NCI-H524 (cell line): ENCODE measurements at places on chromosomes 4 and X.

DNA sequence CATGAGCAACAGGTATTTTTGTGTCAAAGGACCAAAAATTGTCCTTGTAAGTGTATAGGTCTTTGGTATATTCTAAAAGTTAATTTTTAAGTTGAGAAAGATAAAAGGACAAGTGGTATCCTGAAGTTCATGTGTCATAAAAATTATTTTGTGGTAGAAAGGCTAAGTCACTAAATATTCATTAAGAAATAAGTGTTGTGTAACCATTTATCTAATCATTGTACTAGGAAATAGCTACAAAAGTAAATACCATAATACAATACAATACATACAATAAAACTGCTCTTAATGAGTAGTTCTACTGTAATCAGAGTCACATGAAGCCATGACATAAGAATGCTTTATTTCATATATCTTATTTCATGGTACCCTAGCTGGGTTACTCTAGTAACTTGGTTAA is 82.5 kb upstream of the ATOH1 start:
- DNase-seq = no peak

DNA sequence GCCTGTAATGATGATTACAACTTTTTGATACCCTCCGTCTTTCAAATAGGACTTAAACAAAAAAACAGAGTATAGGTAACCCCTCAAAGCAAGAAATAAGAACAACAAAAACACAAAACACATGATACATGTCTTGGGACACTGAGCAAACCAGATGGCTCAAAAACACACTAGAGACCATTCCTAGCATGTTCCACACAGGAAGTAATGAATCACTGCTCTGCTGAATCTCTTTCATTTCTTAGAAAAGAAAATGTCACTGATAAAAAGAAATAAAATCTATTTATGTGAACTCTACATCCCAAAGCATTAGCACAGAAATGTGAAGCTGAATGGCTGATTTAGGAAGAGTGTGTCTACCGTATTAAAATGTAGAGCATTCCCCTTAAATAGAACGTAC is 134.5 kb upstream of the IL15 start:
- DNase-seq = no peak

DNA sequence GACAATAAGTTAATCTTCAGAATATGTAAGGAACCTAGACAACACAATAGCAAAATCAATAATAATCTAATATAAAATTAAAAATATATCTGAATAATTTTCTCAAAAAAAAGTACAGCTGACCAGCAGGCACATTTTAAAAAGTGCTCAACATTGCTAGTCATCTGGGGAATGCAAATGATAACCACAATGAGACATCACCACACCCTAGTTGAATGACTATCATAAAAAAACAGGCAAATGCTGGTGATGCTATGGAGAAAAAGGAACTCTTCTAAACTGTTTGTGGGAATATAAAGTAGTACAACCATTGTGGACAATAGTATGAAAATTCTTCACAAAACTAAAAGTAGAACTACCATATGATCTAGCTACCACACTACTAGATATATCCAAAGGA is 956.9 kb upstream of the NDST4 start:
- no peak for DNase-seq

DNA sequence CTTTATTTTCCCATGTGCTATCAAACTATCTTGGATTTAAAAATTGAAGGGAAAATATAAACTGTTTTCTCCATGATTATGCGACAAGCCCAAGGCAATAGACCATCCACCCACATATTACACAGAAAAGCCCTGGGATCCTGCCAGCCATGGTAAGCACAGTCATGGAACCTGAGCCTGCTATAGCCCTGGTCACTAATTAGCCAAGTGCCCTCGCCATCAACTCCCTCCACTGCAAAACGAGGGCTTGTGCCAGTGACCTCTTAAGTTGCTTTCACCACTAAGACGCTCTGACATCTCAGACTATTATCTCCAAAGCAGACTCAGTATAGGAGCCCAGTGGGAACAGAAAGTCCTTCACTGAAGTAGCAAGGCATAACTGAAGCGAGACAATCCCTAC is 69.2 kb downstream of the NLGN4X start:
- no peak for DNase-seq

DNA sequence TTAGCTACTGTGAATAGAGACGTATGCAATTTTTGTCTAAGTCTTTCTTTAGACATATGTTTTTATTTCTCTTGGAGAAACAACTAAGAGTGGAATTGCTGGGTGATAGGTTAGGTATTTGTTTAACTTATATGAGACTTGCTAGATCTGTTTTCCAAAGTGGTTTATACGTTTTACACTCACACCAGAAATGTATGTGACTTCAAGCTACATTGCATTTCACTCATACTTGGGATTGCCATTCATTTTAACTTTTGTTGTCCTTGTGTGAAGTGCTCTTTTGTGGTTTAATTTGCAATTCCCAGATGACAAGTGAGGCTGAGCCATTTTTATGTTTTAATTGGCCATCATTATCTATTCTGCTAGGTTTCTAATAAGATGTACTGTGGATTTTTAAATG is 817.2 kb downstream of the GLUD2 start:
- no peak for DNase-seq

DNA sequence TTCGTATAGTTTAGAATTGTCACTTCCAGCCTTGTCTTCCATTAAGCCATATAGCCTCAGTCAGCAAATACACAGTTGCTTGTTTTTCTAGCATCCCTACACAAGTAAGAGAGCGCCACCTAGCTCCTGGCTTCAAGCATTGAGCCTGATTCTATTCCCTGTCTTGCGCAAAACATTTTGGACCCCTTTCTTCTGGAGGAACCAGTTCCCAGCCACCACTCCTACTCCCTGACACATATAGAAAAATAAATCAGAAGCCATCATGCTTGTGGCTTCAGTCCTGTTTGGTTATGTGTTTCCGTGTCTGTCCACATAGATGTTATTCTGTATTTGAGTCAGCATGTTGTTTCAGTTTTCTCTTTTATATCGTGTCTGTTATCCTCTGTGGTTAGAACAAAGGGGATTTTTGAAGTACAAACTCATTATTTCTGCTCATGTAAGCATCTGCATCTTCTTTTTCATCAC is 59.9 kb downstream of the GK start:
- DNase-seq = peak; percentile 51

DNA sequence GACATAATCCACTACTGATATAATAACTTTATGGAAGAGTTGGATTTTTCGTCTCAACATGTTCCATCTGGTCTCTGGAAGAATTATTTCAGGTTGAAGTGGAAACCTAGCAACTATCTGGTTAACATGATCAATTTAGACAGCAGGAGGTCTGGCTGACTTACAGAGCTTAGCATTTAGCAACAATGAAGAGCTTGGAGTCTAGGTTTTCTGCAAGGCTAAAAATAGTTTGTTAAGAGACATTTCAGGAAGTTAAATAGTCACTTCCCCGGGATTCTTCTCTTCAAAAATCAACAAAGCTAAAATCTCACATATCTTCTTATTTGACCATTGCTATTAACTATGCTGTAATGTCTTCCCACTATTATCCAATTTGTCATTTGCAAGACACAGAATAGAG is 418.6 kb upstream of the DIPK2B start:
- peak; percentile 37 for DNase-seq

- DNase-seq = no peak
Measured at GRCh38 chr4:6270636-6271121, 1.0 kb downstream of the WFS1 start.

GRCh38 chr4:18039113-18039512 is 17.6 kb upstream of the LCORL start:
- no peak for DNase-seq

DNA sequence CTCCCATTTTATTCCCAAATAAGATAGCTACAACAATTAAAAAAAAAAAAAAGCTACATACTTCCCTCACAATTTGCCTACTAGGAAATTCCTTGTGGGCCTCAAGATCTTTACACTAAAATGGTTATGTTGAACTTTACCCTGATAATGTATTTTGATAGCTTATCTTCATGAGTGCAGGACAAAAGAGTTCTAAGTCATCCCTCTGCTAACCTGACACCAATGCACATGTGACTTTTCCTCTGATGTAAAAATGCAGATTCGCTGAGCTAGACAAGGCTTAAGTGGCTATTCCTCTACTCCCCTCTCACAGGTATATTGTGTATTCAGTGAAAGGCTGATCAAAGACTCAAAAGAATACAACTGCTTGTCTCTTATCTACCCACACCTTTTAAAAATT is 22.5 kb downstream of the ELF2 start:
- DNase-seq = no peak

GRCh38 chrX:148784137-148784536 is 283.7 kb downstream of the AFF2 start:
- peak; percentile 7 for DNase-seq

DNA sequence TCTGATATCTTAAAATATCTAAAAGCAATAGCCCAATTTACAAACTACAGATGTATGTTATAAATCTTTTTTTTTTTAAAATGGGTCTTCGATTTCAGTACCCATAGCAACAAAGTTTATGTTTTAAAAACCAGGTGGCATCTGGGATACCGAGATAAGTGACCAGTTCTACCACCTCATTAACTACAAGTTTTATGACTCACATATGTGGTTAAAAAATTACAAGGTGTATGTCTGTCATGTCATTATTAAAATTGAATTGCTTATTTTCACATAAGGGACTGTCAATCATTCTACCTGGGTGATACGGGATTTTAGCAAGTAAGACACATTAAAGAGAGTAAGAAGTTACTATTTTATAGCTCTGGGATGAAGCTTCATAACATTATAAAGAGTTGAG is 192.0 kb upstream of the ETNPPL start:
- no peak for DNase-seq
